ENCODE measurements at places on chromosomes 4 and X.

DNA sequence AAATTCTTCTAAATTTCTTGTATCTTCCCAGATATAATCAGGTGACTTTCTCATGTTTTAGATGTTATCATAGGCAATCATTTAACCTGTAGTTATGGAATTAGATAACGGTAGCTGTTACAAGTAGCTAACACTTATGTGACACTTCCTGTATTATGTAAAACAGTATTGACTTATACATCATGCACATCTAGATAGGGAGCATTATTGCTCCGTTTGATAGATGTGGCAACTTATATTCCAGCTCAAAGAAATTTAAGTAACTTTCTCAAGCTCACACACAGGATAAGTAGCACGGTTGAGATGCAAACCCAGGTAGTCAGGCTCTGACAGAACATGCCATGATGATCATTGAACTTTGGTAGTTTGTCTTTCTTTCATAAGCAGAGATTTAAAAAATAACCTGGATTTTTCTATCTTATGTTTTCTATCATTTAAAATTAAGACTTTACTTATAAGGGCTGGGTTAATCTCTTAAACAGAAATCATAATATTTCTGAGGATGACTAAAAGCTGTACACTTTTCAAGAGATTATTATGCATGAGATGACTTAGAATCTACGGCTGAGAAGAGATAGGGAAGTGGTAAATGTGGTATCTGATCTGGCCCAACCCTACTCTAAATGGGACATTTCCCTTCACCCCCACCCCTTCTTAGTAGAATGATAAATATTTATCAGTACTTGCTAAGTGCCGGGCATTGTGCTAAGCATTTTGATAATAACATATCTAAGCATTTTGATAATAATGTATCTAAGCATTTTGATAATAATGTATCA lies 69.1 kb upstream of the HPGD start:
- no peak for DNase-seq

DNA sequence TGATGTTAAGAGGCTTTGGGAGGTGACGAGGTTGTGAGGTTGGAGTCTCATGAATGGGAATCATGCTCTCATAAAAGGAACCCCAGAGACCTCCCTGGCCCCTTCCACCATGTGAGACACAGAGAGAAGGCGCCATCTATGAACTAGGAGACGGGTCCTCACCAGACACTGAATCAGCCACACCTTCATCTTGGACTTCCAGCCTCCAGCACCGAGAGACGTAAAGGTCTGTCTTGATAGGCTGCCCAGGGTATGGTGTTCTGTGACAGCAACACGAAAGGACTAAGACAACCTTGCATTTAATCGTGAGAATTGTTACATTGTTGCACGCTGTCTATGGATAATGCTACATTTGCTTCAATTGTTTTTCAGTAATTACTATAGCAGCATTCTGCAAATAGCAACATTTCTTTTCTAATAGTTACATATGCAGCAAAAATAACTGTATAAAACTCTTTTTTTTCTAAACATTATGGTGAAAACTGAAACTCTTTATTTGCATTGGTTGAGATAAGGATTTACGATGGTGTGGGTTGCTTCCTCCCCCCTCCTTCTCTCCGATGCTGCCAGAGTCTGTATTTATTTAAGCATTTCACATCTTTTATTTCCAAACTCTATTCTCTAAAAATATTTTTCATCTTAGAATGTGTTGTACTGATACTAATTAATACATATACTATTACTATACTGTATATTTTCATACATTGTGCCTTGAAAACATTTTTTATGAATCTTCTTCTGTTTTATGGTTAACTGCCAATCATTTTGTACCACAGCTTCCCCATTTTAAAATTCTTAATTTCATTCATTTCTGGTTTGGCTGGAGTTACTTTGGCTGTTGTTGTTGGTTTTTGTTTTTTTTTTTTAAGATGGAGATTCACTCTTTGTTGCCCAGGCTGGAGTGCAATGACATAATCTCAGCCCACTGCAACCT lies 26.4 kb upstream of the AKAP17A start:
- no peak for DNase-seq

GRCh38 chr4:156771171-156771837 lies 200.3 kb downstream of the PDGFC start:
- DNase-seq: peak; percentile 51

- no peak for DNase-seq
Measured at GRCh38 chr4:33381816-33382215, 2661.6 kb downstream of the PCDH7 start.

- DNase-seq: no peak
Measured at GRCh38 chr4:10620935-10621488, 63.6 kb downstream of the CLNK start.

DNA sequence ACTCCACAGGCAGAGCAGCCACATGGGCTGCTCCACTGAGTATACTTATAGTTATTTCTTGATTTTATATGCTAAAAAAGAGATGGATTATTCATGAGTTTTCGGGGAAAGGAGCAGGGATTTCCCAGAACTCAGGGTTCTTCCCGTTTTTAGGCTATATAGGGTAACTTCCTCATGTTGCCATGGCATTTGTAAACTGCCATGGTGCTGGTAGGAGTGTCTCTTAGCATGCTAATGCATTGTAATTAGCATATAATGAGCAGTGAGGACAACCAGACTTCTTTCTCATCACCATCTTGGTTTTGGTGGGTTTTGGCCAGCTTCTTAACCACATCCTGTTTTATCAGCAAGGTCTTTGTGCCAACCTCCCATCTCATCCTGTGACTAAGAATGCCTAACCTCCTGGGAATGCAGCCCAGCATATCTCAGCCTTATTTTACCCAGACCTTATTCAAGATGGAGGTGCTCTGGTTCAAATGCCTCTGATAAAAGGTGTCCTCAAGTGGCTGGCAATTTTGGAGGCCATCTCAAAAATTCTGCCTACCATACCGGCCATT lies 213.0 kb upstream of the VEGFC start:
- no peak for DNase-seq

GRCh38 chr4:100889898-100890297 lies 372.1 kb upstream of the EMCN start:
- DNase-seq: no peak

DNA sequence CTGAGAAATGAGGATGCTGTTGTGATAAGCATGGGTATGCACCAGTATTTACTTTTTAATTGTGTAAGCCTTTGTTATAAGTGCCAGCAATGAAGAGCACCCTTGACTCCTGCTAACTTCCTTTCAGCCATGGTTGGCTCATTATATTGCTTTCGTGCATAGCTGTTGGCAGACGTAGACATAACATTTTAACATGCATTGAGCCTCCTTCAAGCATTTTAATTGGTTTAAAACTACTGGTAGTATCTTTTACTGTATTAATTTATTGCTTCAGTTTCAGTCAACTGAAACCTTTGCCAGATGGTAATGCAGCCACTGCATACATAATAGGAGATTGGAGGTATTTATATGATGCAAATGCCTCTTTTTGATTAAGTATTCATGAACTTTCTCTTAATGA lies 1285.4 kb downstream of the PCDH18 start:
- no peak for DNase-seq

GRCh38 chrX:19772096-19772821 lies 115.1 kb downstream of the SH3KBP1 start:
- no peak for DNase-seq

GRCh38 chrX:46408553-46409407 lies 136.4 kb downstream of the ZNF674 start:
- peak; percentile 43 for DNase-seq

Measured in urothelium cell line (cell line).